H7 (cell line): ENCODE measurements at places on chromosomes 16 and 17.

- peak; percentile 62 for DNase-seq
These were observed 174.8 kb downstream of the PRKCB start for GRCh38 chr16:24010440-24011089.

- no peak for DNase-seq
These were observed 232.6 kb upstream of the TBX2 start for GRCh38 chr17:61167075-61167474.

DNA sequence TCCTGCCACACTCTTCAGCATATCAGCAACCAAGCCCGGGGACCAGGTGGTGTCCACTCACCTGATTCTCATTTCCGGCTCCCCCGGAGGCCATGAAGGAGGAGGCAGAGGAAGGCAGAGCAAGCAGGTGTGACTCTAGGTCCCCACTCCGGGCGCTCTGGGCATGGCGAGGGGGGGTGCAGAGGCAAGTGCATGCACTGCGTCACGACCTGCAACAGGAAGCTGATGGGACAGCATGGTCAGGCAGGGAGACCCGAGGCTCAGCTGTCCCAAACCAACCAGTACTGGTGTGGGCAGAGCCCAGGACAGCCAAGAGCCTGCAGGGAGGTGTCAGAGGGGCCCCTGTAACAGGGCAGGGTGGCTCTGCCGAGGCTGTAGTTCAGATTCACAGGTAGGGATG, 2.1 kb upstream of the ENGASE start:
- DNase-seq, result peak; percentile 37

- DNase-seq, result no peak
These were observed 116.7 kb downstream of the CACNG3 start for GRCh38 chr16:24372824-24373223.

GRCh38 chr17:51351890-51352289, 91.5 kb downstream of the UTP18 start:
- DNase-seq, result no peak

GRCh38 chr17:82022310-82022980, at the start of gene CENPX:
TSS of gene CENPX (minus strand) at chr17:82022878. CDS start at chr17:82022861, 17 bp downstream.
- DNase-seq, result peak; percentile 83

GRCh38 chr16:75323933-75324332, 72.5 kb upstream of the BCAR1 start:
- no peak for DNase-seq

- DNase-seq, result peak; percentile 43
These were observed 22.1 kb upstream of the KDM8 start for GRCh38 chr16:27181019-27181790.

GRCh38 chr16:12901204-12901596, 198 bp upstream of the SHISA9 start:
- DNase-seq, result peak; percentile 91

- DNase-seq, result no peak
These were observed 401.4 kb upstream of the C16orf82 start for GRCh38 chr16:26665166-26665939.

- no peak for DNase-seq
These were observed 74.3 kb downstream of the MSI2 start for GRCh38 chr17:57330587-57330986.

GRCh38 chr17:35605678-35606077, 18.6 kb downstream of the AP2B1 start:
- no peak for DNase-seq

- no peak for DNase-seq
These were observed 6.2 kb downstream of the RTN4RL1 start for GRCh38 chr17:2018716-2019510.

- no peak for DNase-seq
These were observed 81.0 kb downstream of the VPS53 start for GRCh38 chr17:633641-634101.

DNA sequence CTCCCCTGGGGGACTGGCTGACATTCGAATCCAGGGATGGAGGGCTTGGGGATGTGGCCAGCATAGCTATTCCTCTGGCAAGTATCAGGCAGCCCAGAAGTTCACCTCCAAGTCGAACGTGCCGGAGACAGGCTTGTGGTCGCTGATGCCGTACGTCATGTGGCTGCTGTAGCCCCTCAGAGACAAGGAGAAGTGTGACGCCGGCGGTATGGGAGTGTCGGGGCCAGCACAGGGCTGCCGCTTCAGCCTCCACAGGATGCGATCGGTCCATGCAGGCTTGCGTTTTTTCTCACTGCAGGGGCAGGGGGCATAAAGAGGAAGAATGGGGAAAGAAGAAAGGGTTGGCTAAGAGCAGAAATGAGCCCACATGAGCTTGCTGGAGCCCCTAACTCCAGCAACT, 5.3 kb upstream of the MYO1C start:
- DNase-seq, result no peak

DNA sequence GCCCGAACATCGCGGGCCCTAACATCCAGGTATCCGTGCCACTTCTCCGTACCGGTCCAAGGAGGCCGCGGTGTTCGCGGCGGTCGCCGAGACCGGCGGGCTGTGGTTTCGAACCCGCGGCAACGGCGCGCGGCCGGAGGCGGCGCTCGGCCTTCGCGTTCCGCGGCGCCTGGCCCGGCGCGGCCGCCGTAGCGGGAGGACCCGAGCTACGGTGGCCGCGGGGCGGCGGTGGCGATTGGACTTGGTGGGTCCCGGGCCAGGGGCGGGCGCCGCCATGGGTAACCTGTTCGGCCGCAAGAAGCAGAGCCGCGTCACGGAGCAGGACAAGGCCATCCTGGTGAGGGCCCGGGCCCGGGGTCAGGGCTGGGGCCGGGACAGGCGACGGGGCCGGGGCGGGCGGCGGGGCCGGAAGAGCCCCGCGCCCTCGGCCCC, at the start of gene CHMP6:
Gene CHMP6 (plus strand): TSS at position 197 of the 432 bp plus-strand sequence. CDS start 78 bp downstream, at position 275.
- peak; percentile 98 for DNase-seq

DNA sequence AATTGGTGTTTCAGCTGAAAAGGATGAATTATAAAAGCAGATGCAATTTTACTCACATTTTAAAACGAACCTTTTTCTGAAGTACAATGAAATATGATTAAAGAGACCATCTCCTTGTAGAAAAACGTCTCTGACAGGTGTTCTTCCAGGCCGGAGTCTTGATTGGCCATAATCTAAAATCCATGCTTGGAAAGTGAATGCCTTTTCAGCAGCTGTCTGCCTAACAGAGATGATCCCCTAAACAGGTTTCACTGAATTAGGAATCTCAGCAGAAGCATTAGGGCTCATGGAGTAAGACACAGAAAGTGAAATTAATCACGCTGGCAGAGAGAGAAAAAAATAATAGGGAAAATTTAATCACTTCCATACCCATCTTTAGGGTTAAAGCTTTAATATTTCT, 39.3 kb upstream of the IRX5 start:
- DNase-seq, result no peak

DNA sequence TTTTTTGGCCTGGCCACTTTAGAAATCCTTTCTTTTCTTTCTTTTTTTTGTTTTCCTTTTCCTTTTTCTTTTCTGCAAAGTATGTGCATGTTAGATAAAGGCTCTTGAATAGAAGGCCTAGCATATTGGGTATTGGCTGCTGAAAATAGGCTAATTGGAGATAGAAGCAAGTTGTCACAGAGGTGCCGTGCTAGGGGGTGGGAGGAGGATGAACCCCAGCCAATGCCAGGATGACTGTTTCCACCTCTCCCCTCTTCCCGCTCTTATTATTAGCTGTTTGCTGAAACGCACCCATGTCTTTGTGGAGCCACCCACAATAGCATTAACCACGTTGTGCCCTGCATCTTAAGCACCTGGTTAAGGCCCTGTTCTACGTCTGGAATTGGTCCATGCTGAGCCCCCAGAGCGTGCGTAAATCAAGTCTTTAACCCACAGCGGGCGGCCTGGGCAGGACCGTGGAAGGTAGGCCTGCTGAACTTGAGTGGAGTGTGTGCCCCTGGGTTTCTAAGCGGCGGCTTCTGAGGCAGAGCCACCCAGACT, 123.6 kb downstream of the MSI2 start:
- no peak for DNase-seq

- no peak for DNase-seq
These were observed 148.4 kb upstream of the FAM20A start for GRCh38 chr17:68749349-68750207.

DNA sequence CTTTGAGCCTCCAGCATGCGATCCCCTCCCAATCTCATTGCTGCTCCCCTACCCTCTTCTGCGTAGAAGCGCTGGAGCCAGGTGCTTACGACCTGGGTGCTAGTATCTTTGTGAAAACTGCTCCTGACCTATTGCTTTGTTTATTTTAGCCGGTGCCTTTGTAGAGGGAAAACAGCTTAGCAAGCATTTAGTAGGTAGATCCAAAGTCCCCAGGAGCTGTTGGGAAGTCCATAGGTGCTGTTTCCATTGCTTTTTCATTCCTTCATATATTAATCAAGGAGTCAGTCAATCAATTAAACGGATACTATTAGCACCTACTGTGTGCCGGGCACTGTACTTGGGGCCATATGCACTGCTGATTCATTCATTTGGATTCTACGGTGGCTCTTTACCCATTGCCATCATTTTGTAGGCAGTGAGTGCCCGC, 497.6 kb downstream of the WWOX start:
- no peak for DNase-seq

- DNase-seq, result peak; percentile 21
These were observed 959 bp downstream of the SSH2 start for GRCh38 chr17:29929006-29929532.

DNA sequence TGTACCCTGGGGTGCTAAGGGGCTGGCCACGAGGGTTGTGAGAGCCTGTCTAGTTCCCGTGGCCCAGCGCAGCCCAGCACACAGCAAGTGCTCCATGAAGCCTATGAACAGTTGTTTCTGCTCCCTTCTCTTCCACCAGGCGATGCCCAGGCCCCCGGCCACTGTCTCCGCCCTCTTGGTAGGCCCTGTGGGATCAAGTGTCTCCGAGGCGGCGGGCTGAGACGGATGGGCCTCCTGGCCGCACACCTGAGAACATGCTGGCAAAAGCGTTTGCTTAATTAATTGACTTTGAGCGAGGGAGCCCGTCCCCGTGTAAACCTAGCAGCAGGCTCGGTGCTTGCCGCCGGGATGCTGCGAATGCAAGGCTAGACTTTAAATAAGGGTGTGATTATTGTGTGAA, 129.7 kb upstream of the GSE1 start:
- no peak for DNase-seq

DNA sequence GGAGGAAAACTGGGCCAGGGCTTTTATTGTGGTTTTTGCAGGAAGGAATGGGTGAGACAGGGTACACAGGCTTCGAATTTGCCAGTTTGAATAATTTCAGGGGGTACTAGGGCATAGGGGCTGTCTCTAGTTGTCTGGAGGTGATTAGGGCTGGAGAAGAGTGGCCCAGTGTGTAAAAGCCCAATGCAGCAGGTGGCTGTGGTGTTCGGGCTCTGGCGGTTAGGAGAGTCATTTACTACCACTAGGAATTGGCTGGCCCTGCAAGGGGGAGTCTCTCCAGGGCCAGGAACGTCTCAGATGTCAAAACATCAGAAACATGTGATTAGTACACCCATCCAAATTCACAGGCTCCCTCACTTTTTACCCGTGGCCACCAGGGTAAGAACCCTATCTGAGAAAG, 50.3 kb downstream of the GINS3 start:
- no peak for DNase-seq

DNA sequence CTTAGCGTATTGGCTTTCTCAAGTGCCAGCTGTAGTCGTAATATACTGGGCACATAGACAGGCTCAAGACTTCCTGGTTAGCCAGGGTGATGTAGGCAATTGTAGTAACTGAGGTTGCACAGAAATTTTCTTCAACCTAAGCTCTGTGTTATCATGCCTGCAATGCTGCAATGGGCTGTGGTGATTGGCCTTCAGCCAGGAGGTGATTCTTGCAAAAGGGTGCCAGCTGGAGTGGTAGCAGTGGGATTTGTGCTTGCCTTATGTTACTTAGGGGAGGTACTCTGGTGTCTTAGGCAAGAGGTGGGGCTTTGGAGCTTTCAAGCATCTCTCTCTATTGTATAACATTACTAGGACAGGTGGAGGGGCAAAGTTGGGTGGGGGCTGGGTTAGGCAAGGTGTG, 495.1 kb downstream of the CDH11 start:
- no peak for DNase-seq

- no peak for DNase-seq
These were observed 28.6 kb downstream of the PKD1L3 start for GRCh38 chr16:71971571-71971970.

GRCh38 chr17:64448665-64449512, at the start of gene MILR1:
TSS of gene MILR1 (plus strand) at chr17:64449115. CDS start at chr17:64449169, 54 bp downstream.
- no peak for DNase-seq

DNA sequence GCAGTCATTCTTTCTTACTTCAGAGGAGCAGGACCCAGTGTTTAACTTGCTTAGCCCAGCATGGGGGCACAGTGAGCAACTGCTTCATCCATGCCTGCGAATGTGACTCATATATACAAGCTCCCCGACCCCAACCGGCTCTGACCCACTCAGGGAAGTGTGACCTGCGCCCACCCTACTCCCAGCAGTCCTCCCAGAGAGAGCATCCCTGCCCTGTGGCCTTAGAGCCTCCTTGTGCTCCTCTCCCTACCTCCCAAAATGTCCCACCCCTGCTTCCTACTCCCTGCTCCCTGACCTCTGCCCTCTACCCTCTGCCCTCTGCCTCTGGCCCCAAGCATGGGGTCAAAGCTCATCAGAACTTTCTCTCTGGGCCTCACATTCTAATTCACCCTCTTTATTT, 46.9 kb upstream of the DLX4 start:
- no peak for DNase-seq

DNA sequence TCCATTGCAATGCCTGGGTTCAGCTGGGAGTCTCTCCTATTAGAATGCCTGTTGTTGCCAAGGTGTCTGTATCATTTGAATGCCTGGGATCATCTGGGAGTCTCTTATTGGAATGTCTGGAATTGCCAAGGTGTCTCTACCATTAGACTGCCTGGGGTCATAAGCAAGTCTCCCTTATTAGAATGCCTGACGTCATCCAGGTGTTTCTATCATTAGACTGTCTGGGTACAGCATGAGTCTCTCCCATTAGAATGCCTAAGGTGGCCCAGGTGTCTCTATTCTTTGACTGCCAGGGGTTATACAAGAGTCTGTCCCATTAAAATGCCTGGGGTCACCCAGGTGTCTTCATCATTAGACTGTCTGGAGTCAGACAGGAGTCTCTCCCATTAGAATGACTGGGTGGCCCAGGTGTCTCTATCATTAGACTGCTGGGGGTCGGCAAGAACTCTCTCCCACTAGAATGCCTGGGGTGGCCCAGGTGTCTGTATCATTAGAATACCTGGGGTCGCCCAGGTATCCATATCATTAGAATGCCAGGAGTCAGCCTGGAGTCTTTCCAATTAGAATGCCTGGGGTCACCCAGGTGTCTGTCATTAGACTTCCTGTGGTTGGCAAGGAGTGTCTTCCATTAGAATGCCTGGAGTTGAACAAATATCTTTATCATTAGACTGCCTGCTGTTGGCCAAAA, 2274.0 kb downstream of the TP53TG3F start:
- DNase-seq, result no peak

GRCh38 chr17:35740997-35741931, 9.8 kb downstream of the RASL10B start:
- peak; percentile 93 for DNase-seq

- no peak for DNase-seq
These were observed 123.9 kb upstream of the CIBAR2 start for GRCh38 chr16:85235991-85236817.
